ENCODE measurements at places on chromosomes 6 and 20.

DNA sequence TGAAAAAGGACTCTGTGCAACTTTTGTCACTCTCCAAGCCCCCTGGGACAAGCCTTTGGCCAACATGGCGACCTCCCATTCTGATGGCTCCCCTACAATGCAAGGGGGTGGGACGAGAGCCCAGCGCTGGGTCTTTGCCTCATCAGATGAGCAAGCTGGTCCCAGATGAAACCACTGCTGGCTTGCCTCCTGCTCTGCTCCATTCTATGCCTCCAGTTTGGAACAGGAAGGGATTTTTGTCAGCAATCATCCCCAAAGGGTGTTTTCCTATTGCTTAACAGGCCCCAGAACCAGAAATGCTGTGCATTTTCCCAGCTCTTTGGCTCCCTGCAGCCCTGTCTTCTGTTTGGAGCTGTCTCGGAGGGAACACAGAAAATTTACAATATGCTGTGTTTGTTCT is 412.7 kb downstream of the MAFB start:
- no peaks in the 10 kb centered on the region for H3K27me3 ChIP-seq
- H3K27ac ChIP-seq, result no peak overlapping the region
- peaks cover 48% of the 10 kb centered on the region for H3K4me1 ChIP-seq
- no peaks in the 10 kb centered on the region for H3K36me3 ChIP-seq
- DNase-seq, result no peak

GRCh38 chr6:97422171-97422570 is 139.2 kb upstream of the MMS22L start:
- no peaks in the 10 kb centered on the region for H3K36me3 ChIP-seq
- no peak overlapping the region for H3K27ac ChIP-seq
- no peaks in the 10 kb centered on the region for H3K27me3 ChIP-seq
- DNase-seq, result no peak

- peak overlapping the region; percentile 44 for H3K27ac ChIP-seq
- H3K4me3 ChIP-seq, result no peak overlapping the region
- no peaks in the 10 kb centered on the region for H3K36me3 ChIP-seq
These were observed 38.6 kb downstream of the E2F3 start for GRCh38 chr6:20440296-20440695.

DNA sequence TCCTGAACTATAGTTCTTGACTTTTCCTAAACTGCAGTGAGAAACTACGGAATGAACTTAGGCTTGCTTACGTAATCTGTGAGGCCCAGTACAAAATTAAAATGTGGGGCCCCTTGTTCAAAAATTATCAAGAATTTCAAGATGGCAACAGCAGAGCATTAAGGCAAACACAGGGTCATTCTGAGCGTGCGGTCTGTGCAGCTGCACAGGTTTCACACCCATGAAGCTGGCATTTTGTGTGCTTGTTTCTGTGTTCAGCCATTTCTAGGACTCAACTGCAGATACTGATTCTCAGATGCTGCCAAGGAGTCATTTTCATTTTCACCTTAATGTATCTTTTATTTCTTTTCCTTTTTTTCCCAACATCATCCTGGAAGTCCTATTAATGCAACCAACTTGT is 49.6 kb upstream of the HBS1L start:
- no peaks in the 10 kb centered on the region for H3K4me1 ChIP-seq
- no peaks in the 10 kb centered on the region for H3K27me3 ChIP-seq
- DNase-seq, result no peak
- no peak overlapping the region for H3K4me3 ChIP-seq
- H3K36me3 ChIP-seq, result no peaks in the 10 kb centered on the region

DNA sequence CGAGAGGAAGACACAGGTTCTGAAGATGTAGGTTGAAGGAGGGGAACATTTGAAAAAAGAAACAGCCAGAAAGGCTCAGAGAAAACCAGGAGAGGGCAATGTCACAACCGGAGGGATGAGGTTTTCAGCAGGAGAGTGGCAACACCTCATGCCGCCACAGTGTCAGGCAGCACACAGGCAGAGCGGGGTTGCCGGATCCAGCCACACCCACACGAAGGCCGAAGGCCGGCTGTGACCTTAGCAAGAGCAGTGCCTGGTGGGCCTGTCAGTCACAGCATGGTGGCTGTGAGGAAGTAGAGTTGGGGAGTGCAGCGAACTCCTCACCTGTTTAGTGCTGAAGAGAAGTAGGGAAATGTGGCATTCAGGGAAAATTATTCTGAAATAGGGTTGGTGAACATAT is 14.0 kb downstream of the HDDC2 start:
- H3K27me3 ChIP-seq, result no peaks in the 10 kb centered on the region
- H3K4me3 ChIP-seq, result no peak overlapping the region
- no peak overlapping the region for H3K27ac ChIP-seq

DNA sequence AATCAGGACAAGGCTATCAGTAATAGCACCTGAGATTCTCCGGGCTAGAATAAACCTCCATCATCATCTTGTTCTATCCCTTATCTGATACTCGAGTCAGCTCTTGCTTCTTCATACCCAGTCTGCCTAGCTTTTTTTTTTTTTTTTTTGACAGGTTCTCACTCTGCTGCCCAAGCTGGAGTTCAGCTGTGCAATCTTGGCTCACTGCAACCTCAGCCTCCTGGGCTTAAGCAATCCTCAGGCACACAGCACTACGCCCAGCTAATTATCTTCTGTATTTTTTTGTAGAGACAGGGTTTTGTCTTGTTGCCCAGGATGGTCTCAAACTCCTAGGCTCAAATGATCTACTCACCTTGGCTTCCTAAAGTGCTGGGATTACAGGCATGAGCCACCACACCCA is 19.5 kb downstream of the SRSF6 start:
- H3K27me3 ChIP-seq, result no peaks in the 10 kb centered on the region
- no peak for DNase-seq
- H3K36me3 ChIP-seq, result no peaks in the 10 kb centered on the region
- no peak overlapping the region for H3K27ac ChIP-seq
- no peak overlapping the region for H3K4me3 ChIP-seq

DNA sequence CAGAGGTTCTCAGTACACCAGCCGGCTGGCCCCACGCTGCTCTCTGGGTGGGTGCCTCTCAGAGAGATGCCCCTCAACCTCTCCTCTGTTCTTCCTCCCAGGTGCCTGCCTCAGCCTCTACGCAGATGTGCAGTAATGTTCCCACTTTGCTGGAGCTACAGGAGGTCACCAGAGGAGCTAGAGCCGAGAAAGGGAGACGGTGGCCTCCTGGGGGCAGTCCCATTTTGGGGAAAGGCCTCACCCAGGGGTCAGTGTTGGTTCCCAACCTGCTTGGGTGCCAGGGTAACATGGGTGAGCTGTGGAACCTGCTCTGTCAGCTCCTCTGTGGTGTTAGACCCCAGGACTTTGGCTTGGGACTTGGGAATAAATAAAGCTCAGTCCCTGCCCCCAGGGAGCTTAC is 145.3 kb upstream of the MLN start:
- H3K27me3 ChIP-seq, result no peaks in the 10 kb centered on the region
- H3K4me3 ChIP-seq, result no peak overlapping the region
- no peaks in the 10 kb centered on the region for H3K36me3 ChIP-seq
- no peaks in the 10 kb centered on the region for H3K4me1 ChIP-seq
- no peak for DNase-seq
- H3K27ac ChIP-seq, result no peak overlapping the region

- no peaks in the 10 kb centered on the region for H3K36me3 ChIP-seq
- DNase-seq, result no peak
- no peaks in the 10 kb centered on the region for H3K4me1 ChIP-seq
- no peaks in the 10 kb centered on the region for H3K27me3 ChIP-seq
- peak overlapping the region; percentile 69 for H3K27ac ChIP-seq
These were observed 75.9 kb upstream of the HDDC2 start for GRCh38 chr6:125377621-125378020.

- H3K27me3 ChIP-seq, result no peaks in the 10 kb centered on the region
- H3K36me3 ChIP-seq, result no peaks in the 10 kb centered on the region
- peaks cover 10% of the 10 kb centered on the region for H3K4me1 ChIP-seq
These were observed 337.2 kb downstream of the HACE1 start for GRCh38 chr6:104522533-104522932.

- H3K4me3 ChIP-seq, result no peak overlapping the region
- no peak for DNase-seq
- H3K36me3 ChIP-seq, result peaks cover 8% of the 10 kb centered on the region
- peaks cover 23% of the 10 kb centered on the region for H3K4me1 ChIP-seq
These were observed 4.7 kb downstream of the GSTA4 start for GRCh38 chr6:52990342-52990741.

DNA sequence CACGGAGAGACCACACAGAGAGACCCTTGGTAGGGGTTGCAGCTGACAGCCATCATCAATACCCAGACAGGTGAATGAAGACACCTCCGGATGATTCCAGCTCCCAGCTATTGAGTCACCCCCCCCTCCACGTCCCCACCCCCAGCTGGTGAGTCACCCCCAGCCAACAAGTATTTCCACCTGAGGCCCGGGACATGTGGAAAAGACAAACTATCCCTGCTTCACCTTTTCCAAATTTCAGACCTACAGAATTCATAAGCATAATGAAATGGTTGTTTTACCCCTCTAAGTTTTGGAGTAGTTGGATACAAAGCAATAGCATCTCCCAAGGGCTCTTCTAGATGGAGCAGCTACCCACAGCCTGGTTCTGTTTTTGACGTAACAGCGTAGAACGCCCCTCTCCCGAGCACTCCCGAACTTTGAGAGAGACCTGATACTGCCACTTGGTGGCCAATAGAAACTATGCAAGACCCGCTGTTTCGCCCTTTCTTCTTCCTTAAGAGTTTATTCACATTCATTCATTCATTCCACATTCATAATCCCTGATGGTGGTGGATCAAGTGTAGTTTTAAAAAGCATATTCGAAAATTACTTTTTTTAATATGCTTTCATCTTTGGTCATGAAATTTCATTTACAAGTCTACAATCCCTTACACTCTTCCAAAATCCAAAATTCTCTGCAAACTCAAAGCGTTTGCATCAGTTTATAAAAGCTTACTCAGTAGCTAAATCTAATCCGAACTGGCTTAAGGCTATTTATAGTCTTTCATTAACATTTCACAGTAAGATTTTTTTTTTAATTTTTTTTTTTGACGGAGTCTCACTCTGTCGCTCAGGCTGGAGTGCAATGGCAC is 15.1 kb upstream of the PPP1R16B start:
- H3K4me1 ChIP-seq, result no peaks in the 10 kb centered on the region
- no peaks in the 10 kb centered on the region for H3K36me3 ChIP-seq
- no peak overlapping the region for H3K27ac ChIP-seq
- H3K27me3 ChIP-seq, result no peaks in the 10 kb centered on the region

GRCh38 chr6:70616728-70617260 is 50.1 kb downstream of the SDHAF4 start:
- H3K4me3 ChIP-seq, result no peak overlapping the region
- no peaks in the 10 kb centered on the region for H3K36me3 ChIP-seq
- H3K27ac ChIP-seq, result no peak overlapping the region

DNA sequence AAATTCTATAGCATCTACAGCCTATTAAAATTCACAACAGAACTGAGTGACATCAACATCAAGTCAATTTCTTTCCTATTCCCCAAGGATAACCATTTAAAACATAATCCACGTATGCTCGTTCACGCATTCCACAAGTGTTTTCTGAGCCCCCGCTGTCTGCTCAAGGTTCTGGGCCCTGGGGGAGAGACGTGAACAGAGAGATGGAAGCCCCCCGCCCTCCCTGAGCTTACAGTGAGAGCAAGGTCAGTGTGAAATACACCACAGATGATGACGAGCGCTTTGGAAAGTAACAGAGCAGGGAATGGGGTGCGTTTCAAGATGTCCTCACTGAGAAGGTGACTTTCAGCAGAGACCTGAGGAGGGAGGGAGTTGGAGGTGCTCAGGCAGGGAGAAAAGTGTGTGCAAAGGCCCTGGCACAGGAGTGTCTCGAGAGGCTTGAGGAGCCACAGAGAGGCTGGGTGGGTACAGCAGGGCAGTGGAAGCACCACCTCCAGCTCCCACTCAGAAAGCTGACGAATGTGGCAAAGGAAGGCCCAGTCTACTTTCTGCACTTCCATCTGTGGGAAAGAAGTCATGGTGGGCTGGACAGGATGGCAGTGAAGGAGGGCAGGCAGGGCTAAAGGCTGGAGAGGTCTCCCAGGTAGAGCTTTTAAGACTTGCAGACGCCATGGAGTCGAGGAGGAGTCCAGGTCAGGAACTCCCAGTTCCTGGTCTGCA is 88.3 kb downstream of the DLL1 start:
- no peaks in the 10 kb centered on the region for H3K27me3 ChIP-seq
- no peak overlapping the region for H3K27ac ChIP-seq
- peak; percentile 77 for DNase-seq
- H3K4me1 ChIP-seq, result peaks cover 10% of the 10 kb centered on the region
- H3K4me3 ChIP-seq, result no peak overlapping the region

DNA sequence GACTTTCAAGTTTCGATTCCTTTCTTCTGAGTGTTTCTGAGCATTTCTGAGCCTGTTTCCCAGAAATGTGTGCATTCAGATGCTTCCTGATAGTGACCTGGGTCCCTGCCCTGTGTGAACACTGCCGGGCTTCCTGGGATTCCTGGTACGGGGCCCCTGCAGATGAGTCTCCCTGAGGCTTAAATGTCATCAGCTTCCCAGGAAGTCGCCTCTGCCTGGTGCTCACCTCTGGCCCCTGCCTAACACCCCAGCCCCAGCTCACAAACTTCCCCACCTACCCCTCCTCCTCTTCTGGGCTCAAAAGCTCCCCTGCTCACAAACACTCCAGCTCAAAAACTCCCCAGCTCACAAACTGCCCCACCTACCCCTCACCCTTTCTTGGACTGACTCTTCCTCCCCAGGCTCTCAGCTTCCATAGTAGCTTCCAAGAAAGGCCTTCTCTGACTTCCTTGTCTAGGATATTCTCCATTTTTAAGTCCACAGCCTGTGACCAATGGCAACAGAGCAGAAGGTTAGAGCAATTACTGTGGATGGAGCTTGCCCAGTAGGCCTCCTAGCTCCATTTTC is 42.0 kb downstream of the TGM2 start:
- no peaks in the 10 kb centered on the region for H3K36me3 ChIP-seq
- DNase-seq, result peak; percentile 46
- no peak overlapping the region for H3K4me3 ChIP-seq
- H3K27ac ChIP-seq, result no peak overlapping the region
- peaks cover 26% of the 10 kb centered on the region for H3K4me1 ChIP-seq
- H3K27me3 ChIP-seq, result no peaks in the 10 kb centered on the region

DNA sequence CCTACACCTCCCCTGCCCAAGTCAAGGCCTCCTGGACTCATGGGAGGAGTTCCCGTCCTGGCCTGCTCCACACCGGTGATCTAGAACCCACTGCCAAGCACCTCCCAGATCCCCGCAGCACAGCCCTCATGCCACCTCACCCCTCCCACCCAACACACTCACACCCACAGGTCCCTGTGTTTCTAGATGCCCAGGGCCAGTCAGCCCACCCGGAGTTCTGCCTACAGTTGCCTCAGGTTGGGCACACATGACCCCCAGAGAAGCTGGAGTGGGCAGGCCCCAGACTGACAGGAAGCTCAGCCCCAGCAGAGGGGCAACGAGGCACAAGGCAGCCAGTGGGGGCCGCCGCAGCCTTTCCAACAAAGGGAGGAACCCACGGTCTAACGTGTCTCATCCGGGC is 29.6 kb downstream of the RRBP1 start:
- no peak for DNase-seq
- peak overlapping the region; percentile 46 for H3K27ac ChIP-seq
- no peak overlapping the region for H3K4me3 ChIP-seq
- H3K36me3 ChIP-seq, result no peaks in the 10 kb centered on the region
- no peaks in the 10 kb centered on the region for H3K27me3 ChIP-seq

GRCh38 chr6:98841621-98842341 is 7.4 kb downstream of the POU3F2 start:
- DNase-seq, result no peak
- peaks cover 16% of the 10 kb centered on the region for H3K4me1 ChIP-seq
- H3K36me3 ChIP-seq, result no peaks in the 10 kb centered on the region
- H3K27ac ChIP-seq, result no peak overlapping the region

Data from vagina (tissue), 2 donors.